ENCODE measurements at places on chromosomes 2 and 18. TPM values are rescaled to one million over a fixed set of nuclear protein-coding genes. Genes with fewer than 3 reads are reported as not detected.

- H3K36me3 ChIP-seq = peaks cover 13% of the 10 kb centered on the region
- no peak overlapping the region for H3K27ac ChIP-seq
- no peaks in the 10 kb centered on the region for H3K27me3 ChIP-seq
- no peak for DNase-seq
- no peaks in the 10 kb centered on the region for H3K4me1 ChIP-seq
- H3K4me3 ChIP-seq = no peak overlapping the region
Measured at GRCh38 chr2:233772583-233772982, 5.5 kb upstream of the MROH2A start.

DNA sequence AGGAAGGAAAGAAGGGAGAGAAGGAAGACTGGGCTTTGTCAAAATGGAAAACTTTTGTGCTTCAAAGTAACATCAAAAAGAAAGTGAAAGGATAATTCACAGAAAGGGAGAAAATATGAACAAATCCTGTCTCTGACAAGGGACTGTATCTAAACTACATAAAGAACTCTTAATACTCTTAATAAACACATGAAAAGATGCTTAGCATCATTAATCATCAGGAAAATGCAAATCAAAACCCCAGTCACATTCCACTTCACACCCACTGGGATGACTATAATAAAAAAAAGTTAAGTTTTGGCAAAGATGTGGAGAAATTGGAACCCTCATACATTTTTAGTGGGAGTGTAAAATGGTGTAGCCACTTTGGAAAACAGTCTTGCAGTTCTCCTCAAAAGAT, 11.8 kb upstream of the ZFP36L2 start:
- no peaks in the 10 kb centered on the region for H3K27me3 ChIP-seq
- H3K4me1 ChIP-seq = peaks cover 1% of the 10 kb centered on the region
- no peak overlapping the region for H3K4me3 ChIP-seq
- DNase-seq = no peak
- H3K27ac ChIP-seq = no peak overlapping the region

DNA sequence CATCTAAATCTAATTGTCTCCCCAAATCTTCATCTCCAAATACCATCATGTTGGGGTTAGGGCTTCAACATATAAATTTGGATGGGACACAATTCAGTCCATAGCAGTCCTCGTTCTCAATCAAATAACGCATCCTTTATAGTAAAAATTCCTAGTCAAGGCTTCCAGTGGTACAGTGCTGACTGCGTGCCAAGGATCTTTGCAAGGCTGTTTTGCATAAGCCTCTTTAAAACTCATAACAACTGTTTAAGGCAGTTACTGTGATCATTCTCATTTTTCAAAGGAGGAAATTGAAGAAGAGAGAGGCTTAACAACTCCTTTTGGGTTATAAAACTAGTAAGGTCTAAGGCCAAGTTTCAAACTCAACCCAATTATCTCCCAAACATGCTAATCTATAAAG, 666.9 kb downstream of the NYAP2 start:
- no peak overlapping the region for H3K27ac ChIP-seq
- H3K27me3 ChIP-seq = no peaks in the 10 kb centered on the region
- no peak for DNase-seq
- no peak overlapping the region for H3K4me3 ChIP-seq
- no peaks in the 10 kb centered on the region for H3K4me1 ChIP-seq

DNA sequence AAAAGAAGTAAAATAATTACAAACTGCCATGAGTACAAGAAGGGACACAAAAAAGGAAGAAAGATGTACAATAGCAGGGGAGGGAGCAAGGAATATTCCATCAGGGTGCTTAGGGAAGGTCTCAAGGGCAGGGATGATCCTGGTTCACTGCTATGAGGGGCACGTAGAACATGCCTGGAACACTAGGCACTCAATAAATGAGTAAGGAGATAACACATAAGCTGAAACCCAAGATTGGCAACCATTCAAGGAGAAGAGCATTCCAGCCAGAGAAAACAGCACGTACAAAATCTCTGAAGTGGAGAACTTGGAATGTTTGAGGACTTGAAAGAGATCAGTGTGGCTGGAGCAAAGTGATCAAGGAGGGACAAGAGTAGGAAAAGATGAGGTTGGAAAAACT, 103.2 kb downstream of the FAM161A start:
- no peaks in the 10 kb centered on the region for H3K36me3 ChIP-seq
- H3K27me3 ChIP-seq = no peaks in the 10 kb centered on the region
- H3K4me3 ChIP-seq = no peak overlapping the region

Gene NAT8
- polyA plus RNA-seq = not detected

DNA sequence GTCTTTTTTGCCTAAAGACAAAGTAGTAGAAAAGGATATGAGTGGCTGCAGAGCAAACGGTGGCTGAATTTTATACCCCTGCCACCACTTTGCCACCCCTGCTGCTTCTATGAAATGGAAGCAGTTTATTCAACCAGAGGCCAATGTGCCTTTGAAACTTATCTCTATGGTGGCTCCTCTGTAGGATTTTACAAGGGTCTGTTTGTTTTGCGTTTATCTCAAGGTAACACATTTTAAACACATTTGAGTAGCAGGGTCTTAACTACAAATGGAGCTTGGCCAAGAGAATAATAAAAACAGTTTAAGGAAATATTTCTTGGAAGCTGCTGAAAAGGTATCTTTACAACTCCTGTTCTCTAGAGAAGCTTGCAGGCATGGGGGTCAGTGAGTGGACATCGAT, 6.1 kb downstream of the ALLC start:
- DNase-seq = no peak
- no peaks in the 10 kb centered on the region for H3K36me3 ChIP-seq
- no peak overlapping the region for H3K27ac ChIP-seq
- no peak overlapping the region for H3K4me3 ChIP-seq
- H3K27me3 ChIP-seq = no peaks in the 10 kb centered on the region

Gene REG1B
- 6.2 TPM for polyA plus RNA-seq

DNA sequence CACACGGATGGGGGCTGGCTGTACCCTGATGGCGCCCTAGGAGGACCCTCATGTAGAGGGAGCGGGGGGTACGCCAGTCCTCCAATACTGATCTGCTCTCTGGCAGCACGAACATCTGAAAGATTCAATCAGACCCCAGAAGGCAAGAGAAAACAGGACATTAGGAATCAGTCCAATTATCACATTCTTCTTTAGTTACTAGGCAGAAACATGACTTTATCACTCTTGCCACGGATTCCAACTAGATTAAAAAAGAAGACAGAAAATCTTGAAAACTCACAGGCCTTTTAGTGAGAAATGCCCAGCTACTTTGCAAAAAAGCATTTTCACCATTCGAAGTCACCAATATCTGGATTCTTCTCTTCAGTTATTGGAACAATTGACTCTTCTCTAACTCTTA, 68.4 kb downstream of the ID2 start:
- no peak for DNase-seq
- no peaks in the 10 kb centered on the region for H3K27me3 ChIP-seq
- no peaks in the 10 kb centered on the region for H3K36me3 ChIP-seq
- H3K4me1 ChIP-seq = no peaks in the 10 kb centered on the region
- H3K4me3 ChIP-seq = no peak overlapping the region
- H3K27ac ChIP-seq = no peak overlapping the region

Gene TFCP2L1
- 7.6 TPM for polyA plus RNA-seq

DNA sequence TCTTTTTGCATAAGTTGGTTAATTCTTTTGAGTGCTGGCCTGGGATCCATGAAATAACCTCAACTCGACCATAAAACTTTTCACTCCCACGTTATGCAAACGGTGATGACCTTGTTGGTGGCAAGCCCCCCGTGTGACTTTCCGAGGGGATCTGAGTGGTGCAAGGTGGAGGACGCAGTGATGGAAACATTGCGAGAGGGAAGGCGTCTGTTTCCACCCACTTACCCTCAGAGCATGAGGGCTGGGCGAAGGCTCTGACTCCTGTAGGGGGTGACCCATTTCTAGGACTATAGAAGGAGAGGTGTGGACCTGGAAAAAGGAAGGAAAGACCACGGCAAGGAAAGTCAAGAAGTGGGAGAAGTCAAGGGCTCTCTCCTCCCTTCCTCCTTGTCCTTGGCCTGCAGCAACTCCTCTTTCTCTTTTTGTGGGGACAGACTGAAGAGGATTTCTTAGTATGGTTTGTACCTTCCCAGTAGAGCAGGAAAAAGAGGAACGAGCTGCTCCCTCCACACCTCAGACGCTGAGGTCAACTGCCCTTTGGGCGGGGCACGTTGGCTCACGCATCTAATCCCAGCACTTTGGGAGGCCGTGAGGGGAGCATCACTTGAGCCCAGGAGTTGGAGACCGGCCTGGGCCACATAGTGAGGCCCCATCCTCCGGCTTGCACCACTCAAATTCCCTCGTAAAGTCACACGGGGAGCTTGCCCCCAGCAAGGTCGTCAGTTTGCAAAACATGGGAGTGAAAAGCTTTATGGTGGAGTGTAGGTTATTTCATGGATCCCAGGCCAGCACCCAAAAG, 15.5 kb upstream of the CD8A start:
- H3K4me1 ChIP-seq = peaks cover 30% of the 10 kb centered on the region
- no peak overlapping the region for H3K27ac ChIP-seq
- DNase-seq = no peak
- peaks cover 39% of the 10 kb centered on the region for H3K27me3 ChIP-seq
- H3K36me3 ChIP-seq = no peaks in the 10 kb centered on the region
- no peak overlapping the region for H3K4me3 ChIP-seq

GRCh38 chr2:217827430-217828201, 175.2 kb downstream of the TNS1 start:
- H3K4me1 ChIP-seq = peaks cover 18% of the 10 kb centered on the region
- DNase-seq = peak; percentile 55
- peaks cover 33% of the 10 kb centered on the region for H3K36me3 ChIP-seq
- peak overlapping the region; percentile 50 for H3K27ac ChIP-seq
- no peak overlapping the region for H3K4me3 ChIP-seq
- no peaks in the 10 kb centered on the region for H3K27me3 ChIP-seq

GRCh38 chr18:55997151-55997561, 409.2 kb upstream of the TCF4 start:
- H3K27me3 ChIP-seq = no peaks in the 10 kb centered on the region
- H3K4me3 ChIP-seq = no peak overlapping the region
- DNase-seq = no peak
- peaks cover 17% of the 10 kb centered on the region for H3K4me1 ChIP-seq

DNA sequence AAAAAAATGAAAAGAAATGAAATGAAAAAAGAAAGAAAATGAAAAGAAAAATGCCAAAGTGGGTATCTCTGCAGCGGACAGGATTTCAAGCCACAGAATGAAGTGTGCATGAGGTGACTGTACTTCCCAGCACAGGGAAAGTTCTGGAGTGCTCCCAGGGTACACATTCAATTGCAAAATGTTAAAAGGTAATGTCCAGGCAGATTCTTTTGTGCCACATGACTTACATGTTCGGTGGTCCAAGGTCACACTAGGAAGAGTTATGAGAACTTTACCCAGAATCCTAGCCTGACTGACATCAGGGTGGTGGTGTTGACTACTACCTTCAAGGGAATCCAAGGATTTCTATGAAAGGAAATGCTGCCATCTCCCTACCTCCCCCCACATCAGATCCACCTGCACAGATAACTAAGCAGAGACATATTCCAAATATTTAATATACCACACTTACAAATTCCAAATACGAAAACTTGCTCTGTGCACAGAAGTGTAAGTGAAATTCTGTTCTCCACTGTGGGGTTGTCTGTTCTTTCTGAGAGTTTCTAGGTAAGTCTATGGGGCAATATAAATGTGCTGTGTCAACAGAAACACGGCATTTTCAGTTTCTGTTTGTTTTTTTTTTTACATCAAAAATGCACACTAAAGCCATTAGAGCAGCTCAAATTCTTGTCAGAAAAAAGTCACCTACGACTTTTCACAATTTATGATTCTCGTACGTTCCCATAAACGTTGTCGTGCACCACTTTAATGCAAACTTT, 56.6 kb downstream of the CABYR start:
- H3K27me3 ChIP-seq = no peaks in the 10 kb centered on the region
- H3K27ac ChIP-seq = no peak overlapping the region
- H3K36me3 ChIP-seq = peaks cover 8% of the 10 kb centered on the region
- no peak overlapping the region for H3K4me3 ChIP-seq
- no peaks in the 10 kb centered on the region for H3K4me1 ChIP-seq

DNA sequence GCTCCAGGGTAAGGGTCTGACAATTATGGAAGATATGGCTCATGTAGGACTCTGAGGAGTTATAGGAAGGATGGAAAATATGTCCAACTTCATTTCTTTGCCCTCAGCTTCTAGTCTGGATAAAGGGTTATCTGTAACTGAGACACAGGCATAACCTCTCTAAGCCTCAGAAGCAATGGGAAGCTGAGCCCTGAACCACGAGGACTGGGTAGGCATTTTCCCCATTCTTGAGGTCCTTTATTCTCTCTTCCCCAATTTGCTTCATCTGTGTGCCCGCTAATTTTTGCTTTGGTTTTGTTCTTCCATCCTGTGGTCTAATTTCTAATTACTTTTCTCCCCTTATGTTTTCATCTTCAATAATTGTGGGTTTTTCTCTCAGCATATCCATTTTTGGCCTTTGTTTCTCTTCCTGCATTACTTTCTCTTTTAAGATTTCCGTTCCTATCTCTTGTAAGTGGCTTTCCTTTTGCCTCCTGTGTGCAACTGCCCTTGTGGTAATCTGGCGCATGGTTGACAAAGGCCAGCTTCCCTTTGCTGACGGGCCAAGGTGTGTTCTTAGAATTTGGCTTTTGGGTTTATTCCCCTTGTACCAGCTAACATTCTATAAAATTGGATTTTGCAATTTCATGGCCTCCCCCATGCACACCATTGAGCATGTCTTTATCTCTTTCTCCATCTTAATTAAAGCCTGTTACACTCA, 343.8 kb downstream of the TXNL1 start:
- no peak for DNase-seq
- no peaks in the 10 kb centered on the region for H3K4me1 ChIP-seq
- H3K27ac ChIP-seq = no peak overlapping the region
- no peak overlapping the region for H3K4me3 ChIP-seq

DNA sequence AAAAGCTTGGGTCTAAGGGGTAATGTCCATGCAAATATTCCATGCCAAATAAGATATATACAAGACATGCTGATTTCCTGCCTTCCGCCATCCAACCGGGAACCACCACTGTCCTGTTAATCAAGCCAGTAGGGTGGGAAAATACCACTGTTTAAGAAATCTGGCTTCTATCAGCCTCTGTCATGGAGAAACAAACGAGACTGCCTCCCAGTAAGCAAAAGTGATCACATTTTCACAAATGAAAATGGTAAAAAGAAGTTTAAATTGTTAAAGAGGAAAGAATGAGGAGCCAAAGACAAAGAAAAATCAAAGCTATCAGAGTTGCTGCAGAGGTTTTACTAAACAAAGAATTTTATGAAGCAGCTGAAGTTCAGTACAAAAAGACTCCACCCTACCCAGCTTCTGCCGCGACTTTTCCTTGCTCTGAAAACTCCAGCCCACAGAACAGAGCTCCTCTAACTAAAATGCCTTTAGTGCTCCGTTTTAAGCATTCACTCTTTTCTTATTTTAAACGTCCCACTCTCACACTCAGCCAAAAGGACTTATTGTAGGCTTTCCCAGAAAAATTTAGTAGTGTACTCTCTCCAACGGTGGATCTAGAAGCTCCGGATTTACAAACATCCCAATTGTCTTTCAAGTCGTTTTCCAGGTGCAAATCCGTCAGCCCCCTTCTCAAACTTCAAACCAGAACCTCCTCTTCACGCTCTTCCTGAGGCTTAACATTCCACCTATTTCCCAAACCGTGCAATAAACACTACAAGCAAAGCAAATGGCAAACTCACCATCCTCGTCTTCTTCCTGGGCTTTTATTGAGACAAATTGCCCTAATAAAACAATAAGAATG, 613 bp downstream of the COL5A2 start:
- no peaks in the 10 kb centered on the region for H3K36me3 ChIP-seq
- no peaks in the 10 kb centered on the region for H3K4me1 ChIP-seq
- H3K27ac ChIP-seq = peak overlapping the region; percentile 31
- peak overlapping the region; percentile 49 for H3K4me3 ChIP-seq
- no peaks in the 10 kb centered on the region for H3K27me3 ChIP-seq

Measured in stomach (tissue), 19 donors.